ENCODE measurements at places on chromosomes 2 and 18.

DNA sequence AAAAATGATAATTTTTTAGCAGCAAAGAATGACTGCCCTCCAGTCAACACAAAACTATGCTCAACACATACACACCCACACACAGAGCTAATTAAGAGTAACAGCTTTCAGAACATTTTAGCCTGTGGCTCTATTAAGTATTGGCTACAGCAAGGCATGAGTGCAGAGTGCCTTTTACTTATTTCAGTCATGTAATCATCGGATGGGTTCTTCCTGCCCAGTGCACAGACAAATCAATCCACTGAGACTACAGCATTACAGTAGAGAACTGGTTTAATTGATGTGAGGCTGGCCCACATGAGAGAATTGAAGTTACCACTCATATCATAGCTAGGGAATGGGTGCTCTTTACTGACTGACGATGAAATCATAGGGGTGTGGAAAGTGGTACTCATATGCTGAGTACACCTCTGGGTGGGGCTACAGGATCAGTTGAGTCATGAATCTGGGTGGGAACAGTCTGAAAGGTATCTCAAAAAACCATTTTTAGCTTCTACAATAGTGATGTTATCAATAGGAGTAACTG, 241.0 kb downstream of the FSIP2 start:
- DNase-seq = peak; percentile 8

- no peak for DNase-seq
Observed at GRCh38 chr2:201500534-201500933, 49.0 kb downstream of the STRADB start.

- no peak for DNase-seq
Observed at GRCh38 chr2:56743807-56744206, 560.0 kb downstream of the CCDC85A start.

DNA sequence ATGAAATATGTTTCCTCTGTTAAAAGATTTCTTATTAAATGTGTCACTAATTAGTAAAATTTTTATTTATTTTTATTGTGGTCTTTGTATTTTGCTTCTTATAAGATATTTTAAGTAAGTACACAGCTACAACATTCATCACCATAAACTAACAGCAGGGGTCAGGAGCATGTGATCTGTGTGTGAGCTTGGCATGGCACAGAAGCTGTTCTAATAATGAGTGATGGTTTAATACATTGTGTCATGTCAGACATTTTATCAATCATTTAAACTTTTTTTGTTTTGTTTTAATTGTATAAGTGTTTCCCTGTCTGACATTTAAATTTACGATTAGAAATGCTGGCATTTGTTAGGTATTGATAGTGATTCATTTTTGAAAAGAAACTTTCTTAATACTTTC, 585.4 kb downstream of the DSC3 start:
- no peak for DNase-seq

- no peak for DNase-seq
Observed at GRCh38 chr2:72998724-72999123, 72.8 kb downstream of the SFXN5 start.

DNA sequence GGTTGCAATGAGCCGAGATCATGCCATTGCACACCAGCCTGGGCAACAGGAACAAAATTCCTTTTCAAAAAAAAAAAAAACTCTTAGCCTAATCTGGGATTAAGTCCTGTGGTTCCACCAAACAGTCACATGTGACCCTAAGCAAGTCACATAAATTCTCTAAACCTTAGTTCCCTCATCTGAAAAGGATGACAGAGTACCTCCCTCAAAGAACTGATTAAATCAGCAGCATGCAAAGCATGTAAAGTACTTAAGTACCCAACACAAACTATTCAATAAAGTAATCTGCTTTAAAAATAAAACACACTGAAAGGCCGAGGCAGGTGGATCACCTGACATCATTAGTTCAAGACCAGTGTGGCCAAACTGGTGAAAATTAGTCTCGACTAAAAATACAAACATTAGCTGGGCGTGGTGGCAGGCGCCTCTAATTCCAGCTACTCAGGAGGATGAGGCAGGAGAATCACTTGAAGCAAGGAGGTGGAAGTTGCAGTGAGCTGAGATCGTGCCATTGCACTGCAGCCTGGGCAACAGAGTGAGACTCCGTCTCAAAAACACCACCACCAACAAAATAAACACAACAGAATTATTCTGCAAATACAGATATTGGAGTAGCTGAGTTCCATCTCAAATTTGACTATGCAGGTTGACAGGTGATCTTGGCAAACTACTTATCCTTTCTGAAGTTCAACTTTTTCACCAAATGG, 7.0 kb downstream of the USP34 start:
- no peak for DNase-seq

GRCh38 chr2:37168217-37168981, 11.6 kb upstream of the EIF2AK2 start:
- DNase-seq = no peak

DNA sequence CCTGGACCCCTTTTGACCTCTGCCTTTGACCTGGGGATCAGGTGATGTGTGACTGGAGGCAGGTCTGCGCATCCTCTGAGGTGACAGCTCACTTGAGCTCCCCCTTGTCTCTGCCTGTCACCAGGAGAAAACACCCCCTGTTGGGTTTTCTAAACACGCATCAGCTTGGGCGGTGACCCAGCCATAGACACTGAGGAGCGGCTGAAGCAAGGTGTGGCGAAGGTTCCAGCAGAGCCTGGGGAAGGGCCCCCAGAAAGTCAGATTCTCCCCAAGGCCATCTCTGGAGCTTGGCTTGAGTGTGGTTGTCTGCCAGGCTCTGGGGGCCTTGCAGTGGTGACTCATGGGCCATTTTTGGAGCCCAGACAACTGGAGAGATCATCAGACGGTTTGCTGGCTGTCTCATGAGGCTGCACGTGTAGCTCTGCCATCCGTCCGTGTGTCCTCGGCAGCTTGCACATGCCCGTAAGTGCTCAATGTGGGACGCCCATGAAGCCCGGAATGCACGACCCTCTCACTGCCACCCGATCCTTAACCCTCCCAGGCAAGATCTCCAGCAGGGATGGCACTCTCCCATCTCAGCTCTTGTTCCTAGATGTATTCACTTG, 29.4 kb downstream of the SIX3 start:
- DNase-seq = no peak

DNA sequence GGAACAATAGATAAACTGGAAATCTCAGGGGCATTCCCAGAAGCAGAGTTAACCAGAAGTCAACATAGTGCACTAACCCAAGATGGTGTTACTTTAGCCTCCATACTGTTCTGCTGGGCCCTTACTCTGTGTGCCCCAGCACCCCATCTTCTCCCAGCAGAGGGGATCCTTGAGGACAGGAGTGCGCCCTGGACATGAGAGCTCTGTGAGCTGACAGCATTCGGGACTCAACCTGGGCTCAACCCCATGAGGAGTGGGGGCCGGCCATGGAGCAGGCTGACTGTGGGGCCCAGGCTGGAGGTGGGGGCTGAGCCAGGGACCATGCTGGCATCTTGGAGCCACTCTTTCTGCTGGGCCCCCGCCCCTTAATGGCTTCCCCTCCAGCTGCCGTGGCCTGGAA, 156.3 kb upstream of the HS6ST1 start:
- no peak for DNase-seq

- DNase-seq = no peak
Observed at GRCh38 chr2:239153806-239154591, 246.8 kb downstream of the HDAC4 start.

- no peak for DNase-seq
Observed at GRCh38 chr2:2933426-2933825, 444.2 kb downstream of the EIPR1 start.

DNA sequence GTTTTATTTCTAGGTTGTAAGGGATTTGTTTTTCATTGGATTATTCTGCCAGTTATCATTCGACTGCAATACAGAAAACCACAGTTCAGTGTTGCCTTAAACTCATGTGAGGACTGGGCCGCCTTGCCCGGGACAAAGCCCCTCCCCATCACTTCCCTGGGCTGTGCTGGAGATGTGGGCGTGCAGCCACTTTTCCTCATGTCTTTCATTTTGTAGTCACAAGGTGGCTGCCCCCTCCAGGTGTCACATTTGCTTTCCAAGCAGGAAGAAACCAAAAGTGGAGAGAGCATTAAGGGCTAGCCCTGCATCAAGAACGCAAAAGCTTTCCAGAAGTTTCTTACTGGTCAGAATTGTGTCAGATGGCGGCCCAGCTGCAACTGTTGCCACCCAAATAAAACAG, 492.5 kb upstream of the ID2 start:
- DNase-seq = no peak
